ENCODE measurements at places on chromosomes 12 and 14.
A peak's percentile ranks its signal among the peaks of the same experiment; 100 is the strongest.

GRCh38 chr14:73386342-73386741, 72.0 kb downstream of the NUMB start:
- no peak overlapping the region for H3K4me3 ChIP-seq
- no peak for DNase-seq
- no peaks in the 10 kb centered on the region for H3K36me3 ChIP-seq
- H3K27ac ChIP-seq, result no peak overlapping the region
- no peaks in the 10 kb centered on the region for H3K4me1 ChIP-seq

GRCh38 chr14:70652871-70653270, 11.2 kb downstream of the TTC9 start:
- H3K4me3 ChIP-seq, result no peak overlapping the region
- no peak overlapping the region for H3K27ac ChIP-seq
- no peaks in the 10 kb centered on the region for H3K36me3 ChIP-seq
- no peak for DNase-seq
- no peaks in the 10 kb centered on the region for H3K27me3 ChIP-seq

DNA sequence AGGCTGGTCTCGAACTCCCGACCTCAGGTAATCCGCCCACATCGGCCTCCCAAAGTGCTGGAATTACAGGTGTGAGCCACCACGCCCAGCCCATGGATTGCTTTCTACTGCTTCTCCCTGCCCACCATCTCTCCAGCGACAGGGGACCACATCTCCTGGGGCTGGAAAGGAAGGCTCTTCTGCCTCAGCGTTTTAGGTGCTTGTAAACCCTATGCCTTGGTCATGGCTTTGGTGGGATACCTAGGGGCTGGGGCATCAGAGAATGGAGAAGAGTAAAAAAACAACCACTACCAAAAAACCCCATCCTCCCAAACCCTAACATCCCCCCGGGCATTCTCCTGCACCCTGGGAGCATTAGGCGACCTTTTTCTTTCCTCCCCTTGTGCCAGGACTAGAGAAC, 1.1 kb upstream of the TMEM121 start:
- H3K36me3 ChIP-seq, result no peaks in the 10 kb centered on the region
- no peaks in the 10 kb centered on the region for H3K27me3 ChIP-seq
- peak overlapping the region; percentile 45 for H3K27ac ChIP-seq

GRCh38 chr12:90274407-90274806, 565.8 kb upstream of the ATP2B1 start:
- H3K4me3 ChIP-seq, result no peak overlapping the region
- no peaks in the 10 kb centered on the region for H3K27me3 ChIP-seq
- H3K27ac ChIP-seq, result no peak overlapping the region
- no peaks in the 10 kb centered on the region for H3K36me3 ChIP-seq
- H3K4me1 ChIP-seq, result no peaks in the 10 kb centered on the region

DNA sequence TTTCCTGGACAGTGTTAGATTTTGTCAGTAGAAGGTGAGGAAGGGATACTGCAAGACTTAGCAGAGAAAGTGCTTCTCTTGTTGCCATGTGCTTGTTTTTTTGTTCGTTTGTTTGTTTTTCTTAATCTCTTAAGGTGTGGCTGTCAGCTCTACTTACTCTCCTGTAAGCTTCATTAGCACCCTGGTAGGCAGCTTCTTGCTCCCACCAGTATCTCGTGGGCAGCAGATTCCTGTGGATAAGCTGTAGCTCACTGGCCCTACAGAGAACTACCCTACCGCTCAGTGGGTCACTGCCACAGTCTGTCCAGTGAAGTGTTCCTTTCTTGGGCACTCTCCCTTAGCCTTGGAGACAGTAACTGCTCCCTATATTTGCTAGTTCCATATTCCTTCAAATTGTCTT, 30.1 kb downstream of the VRK1 start:
- no peaks in the 10 kb centered on the region for H3K27me3 ChIP-seq
- no peak for DNase-seq
- no peak overlapping the region for H3K4me3 ChIP-seq
- H3K4me1 ChIP-seq, result no peaks in the 10 kb centered on the region

DNA sequence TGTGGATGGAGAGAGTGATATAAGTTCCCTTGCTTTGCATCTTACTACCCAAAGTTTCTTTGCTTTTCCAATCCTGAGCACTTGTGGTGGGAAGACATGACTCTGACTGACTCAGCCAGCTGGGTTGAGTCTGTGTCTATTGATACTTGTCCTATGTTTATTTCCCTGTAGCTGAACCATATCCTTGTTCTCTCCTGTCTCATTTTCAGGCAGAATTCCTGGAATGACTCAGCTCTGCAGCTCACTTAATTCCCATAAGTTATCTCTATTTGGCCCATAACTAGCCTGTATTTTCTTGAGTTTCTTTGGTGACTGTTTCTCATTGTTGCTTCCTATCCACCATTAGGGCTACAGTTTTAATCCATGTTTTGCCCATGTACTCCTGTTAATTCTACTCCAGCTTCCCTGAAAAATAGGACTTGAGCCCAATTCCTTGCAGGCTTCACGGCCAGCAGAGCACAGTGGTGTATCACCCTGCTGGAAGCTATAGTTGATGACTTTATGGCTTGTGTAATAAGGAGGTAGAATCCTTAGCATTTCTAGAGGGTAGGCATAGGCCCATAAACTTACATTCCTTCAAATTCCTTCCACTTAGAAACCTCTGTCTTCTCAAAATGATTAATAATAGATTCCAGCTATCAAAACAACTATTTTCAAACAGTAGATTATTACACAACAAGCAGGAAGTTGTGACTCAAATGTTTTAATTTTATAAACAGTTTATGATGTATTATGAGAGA, 183.1 kb downstream of the TMTC3 start:
- no peaks in the 10 kb centered on the region for H3K36me3 ChIP-seq
- no peak for DNase-seq
- H3K27ac ChIP-seq, result peak overlapping the region; percentile 55
- H3K4me1 ChIP-seq, result peaks cover 28% of the 10 kb centered on the region
- no peak overlapping the region for H3K4me3 ChIP-seq
- H3K27me3 ChIP-seq, result no peaks in the 10 kb centered on the region

GRCh38 chr12:95533985-95534384, 17.3 kb downstream of the USP44 start:
- H3K36me3 ChIP-seq, result no peaks in the 10 kb centered on the region
- no peak for DNase-seq
- H3K27me3 ChIP-seq, result no peaks in the 10 kb centered on the region

DNA sequence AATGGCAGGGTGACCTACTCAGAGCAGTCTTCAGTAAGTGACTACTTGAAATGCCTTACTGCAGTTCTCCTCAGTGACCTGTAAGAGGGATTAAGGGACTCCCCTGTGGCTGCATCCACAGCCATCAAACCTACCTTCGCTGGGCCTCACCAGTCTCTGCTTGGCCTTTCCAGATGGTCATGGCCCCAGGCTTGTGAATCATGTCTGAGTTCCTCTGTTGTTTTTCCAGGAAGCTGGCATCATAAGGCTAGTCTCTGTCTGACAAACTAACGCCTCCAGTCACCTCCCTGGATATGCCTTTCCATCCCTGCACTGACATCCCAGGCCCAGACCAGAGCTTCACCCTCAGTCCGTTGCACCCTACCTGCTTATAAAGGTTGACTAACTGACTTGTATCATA, 14.0 kb downstream of the RNASE2 start:
- H3K4me3 ChIP-seq, result no peak overlapping the region
- no peaks in the 10 kb centered on the region for H3K4me1 ChIP-seq
- DNase-seq, result no peak
- H3K27me3 ChIP-seq, result no peaks in the 10 kb centered on the region
- H3K36me3 ChIP-seq, result no peaks in the 10 kb centered on the region
- H3K27ac ChIP-seq, result no peak overlapping the region

DNA sequence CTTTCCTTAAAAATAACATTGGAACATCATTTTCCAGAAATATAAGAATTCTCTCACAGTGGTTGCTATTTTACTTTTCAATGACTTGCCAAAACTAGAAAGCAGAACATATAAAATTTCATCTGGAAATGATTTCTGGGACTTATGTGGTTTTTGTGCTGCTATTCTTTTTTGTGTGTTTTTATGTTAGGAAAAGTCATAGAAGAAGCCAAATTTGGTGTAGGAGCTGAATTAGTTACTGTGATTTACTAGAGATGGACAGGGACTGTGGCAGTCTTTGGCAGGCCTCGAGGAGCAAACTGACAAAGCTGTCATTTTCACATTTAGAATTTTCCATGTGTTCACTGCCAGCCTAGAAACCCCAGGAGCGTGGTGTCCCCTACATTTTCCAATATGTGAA, 38.3 kb upstream of the LDHB start:
- H3K4me1 ChIP-seq, result no peaks in the 10 kb centered on the region
- no peak for DNase-seq
- H3K4me3 ChIP-seq, result no peak overlapping the region
- no peaks in the 10 kb centered on the region for H3K27me3 ChIP-seq
- H3K36me3 ChIP-seq, result no peaks in the 10 kb centered on the region

- H3K36me3 ChIP-seq, result no peaks in the 10 kb centered on the region
- no peak for DNase-seq
- H3K27ac ChIP-seq, result no peak overlapping the region
- H3K4me3 ChIP-seq, result no peak overlapping the region
- H3K27me3 ChIP-seq, result no peaks in the 10 kb centered on the region
Observed at GRCh38 chr12:15996254-15996653, 85.1 kb downstream of the DERA start.

- no peak overlapping the region for H3K4me3 ChIP-seq
- H3K4me1 ChIP-seq, result peaks cover 11% of the 10 kb centered on the region
- DNase-seq, result no peak
- no peaks in the 10 kb centered on the region for H3K36me3 ChIP-seq
Observed at GRCh38 chr14:34436118-34436905, 25.7 kb downstream of the SPTSSA start.

- no peak for DNase-seq
- H3K4me1 ChIP-seq, result no peaks in the 10 kb centered on the region
- no peaks in the 10 kb centered on the region for H3K36me3 ChIP-seq
- H3K4me3 ChIP-seq, result no peak overlapping the region
- H3K27me3 ChIP-seq, result no peaks in the 10 kb centered on the region
Observed at GRCh38 chr12:32305163-32305562, 94.2 kb upstream of the FGD4 start.

GRCh38 chr12:116591855-116592637, 32.9 kb downstream of the MAP1LC3B2 start:
- peaks cover 14% of the 10 kb centered on the region for H3K4me1 ChIP-seq
- H3K27me3 ChIP-seq, result no peaks in the 10 kb centered on the region
- H3K27ac ChIP-seq, result peak overlapping the region; percentile 68
- H3K36me3 ChIP-seq, result no peaks in the 10 kb centered on the region

DNA sequence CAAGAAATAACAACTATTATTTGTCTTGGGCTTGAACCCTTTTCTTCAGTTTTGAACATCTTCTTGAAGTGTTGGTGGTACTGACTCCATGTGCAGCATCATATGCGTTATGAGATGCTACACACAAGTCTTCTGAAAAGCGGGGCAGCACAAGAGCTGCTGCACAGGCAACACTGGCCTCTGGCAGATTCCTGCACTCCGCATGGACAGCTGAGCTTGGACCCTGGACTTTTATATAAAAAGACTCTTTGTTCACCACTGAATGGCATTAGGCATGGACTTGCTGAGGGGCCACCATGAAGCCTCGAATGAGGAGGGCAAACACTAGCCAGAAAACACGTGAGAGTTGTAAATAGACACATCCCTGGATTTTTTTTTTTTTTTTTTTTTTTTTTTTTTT, 210.8 kb upstream of the NPAS3 start:
- H3K4me3 ChIP-seq, result no peak overlapping the region
- no peaks in the 10 kb centered on the region for H3K4me1 ChIP-seq
- no peaks in the 10 kb centered on the region for H3K36me3 ChIP-seq
- DNase-seq, result no peak
